ENCODE measurements at places on chromosomes 3 and 15. TPM values are rescaled to one million over a fixed set of nuclear protein-coding genes. Genes with fewer than 3 reads are reported as not detected.
A peak's percentile ranks its signal among the peaks of the same experiment; 100 is the strongest.

Gene THBS1
- total RNA-seq = 1,018 TPM

GRCh38 chr15:46343196-46343935 is 708.5 kb downstream of the SQOR start:
- no peak for DNase-seq

DNA sequence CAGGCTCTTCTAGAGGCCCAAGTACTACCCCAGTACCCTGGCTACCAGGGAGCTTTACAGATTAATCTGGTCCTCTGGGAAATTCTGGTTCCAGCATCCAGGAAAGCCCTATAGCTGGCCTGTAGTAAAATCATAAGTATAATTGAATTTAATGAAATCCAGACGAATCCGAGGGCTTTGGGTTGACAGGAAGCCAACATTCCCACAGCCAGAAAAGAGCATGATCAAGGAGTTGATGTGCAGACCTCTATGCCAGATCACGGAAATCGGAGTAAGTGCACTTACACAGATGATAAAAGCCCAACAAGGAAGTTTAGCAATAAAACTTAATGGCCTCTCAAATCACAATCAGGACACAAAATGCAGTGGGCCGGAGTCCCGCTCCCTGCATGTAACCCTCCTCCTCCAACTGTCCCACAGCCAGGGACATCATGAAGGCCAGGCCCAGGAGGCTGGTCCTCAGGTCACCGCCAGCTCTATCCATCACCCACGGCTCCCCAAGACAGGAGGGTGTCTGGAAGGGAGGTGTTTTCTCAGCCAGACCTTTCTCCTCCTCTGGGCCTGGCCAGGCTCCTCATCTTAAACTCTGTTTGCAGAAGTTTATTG is 62.8 kb upstream of the SEC22A start:
- DNase-seq = no peak

DNA sequence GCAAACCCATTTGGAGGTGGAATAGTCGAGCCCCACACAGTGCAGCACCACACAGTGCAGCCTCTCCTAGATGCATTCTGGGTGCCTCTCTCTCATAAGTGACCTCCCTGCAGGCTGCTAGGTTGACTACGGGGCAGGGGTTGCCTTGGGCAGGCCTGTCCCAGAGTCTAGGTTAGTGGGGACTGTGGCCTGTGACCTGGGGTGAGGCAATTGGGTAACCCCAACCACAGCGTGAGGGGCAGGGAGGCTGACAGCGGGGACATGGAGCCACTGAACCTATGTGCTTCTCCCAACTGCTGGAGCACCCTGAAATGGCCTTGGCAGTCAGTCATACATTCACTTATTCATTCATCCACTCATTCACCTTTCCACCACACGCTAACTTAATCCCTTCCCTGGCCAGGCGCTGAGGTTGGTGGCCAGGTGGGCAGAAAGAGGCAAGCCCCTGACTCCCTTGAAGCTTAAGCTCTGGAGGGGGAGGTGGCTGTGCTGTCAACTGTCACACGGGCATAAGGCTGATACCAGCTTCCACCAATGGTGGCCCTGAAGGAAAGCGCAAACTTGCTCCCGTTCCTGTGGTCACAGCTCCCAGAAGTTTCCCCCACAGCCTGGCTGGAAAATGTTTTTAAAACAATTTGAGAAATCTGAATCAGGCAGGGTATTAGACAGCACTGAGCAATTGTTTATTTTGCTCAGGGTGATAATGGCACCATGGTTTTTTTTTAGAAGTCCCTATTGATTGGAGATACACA is 46.2 kb downstream of the WNT7A start:
- DNase-seq = no peak

Gene FOXL2
- total RNA-seq = 0.13 TPM

Gene FHIT
- 10.2 TPM for total RNA-seq

DNA sequence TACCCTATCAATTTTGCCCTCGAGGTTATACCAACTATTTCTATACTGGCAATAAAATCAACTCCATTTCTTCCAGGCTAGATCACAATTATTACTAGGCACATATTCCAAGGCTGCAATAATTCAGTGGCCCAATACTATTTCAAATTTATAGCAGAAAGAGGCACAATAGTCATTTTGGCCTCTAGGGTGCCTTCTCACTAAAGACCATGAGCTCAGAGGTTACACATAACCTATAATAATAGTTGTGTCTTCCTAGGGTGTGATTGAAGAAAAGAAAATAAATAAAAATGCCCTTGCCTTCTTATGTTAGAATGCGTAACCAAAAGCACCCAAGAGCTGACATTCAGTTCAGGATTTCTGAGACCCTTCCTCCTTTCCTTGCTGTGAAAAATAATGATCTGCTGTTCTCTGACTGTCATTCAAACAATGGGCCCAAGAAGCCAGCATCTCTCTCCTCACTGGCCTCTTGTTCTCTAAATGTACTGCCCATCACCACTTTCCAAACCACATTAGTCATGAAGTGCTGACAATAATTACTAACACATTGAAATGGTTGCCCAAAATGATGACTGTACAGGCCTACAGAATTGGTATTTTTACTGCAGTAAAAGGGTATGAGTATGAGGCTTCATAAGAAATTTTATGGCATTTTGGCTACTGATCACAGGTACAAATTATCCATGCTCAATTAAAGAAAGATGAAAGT is 244.8 kb downstream of the LRRN1 start:
- no peak for DNase-seq

DNA sequence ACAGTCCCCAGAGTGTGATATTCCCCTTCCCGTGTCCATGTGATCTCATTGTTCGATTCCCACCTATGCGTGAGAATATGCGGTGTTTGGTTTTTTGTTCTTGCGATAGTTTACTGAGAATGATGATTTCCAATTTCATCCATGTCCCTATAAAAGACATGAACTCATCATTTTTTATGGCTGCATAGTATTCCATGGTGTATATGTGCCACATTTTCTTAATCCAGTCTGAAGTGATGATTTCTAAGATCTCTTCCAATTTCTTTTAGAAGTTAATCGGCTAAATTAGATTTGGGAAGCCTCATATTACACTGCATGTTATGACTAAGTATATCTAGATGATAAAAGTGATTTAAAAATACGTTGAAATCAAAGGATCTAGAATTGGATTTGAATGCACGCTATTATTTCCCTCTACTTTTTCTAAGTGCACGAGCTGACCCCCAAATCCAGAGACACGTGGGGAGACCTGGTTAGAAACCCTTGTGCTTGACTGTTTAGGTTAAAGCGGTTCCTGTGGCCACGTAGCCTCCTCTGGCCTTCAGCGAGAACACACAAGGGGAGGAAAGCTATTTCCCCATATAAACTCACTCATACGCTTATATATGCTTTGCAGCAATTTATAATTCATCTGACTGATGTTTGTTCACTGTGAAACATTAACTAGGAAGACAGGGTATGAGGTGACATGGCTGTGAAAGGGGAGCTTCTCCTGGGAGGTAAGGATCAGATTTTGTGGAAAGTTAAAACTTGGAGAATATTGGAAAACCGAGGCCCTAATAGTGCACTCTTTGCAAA is 243.8 kb downstream of the PDZRN3 start:
- no peak for DNase-seq

DNA sequence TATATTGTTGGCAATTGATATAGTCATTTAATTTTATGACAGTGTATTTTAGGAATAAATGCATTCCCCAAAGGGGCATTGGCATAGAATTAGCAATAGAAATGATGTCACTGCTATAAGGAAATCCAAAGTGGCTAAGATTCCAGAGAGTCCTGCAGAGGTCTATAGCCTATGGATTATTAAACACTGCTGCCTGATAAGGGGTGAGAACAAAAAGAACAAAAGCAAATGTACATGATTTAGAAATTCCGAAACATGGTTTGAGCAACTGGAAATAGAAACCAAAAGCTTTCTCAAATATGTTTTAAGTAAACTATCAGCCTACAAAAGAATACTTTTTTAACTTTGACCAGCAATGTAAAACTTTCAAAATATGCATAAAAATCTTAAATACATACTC is 280.1 kb upstream of the RASGRP1 start:
- DNase-seq = no peak

GRCh38 chr3:72144773-72145505 is 360.0 kb upstream of the PROK2 start:
- DNase-seq = no peak

Gene PROK2
- total RNA-seq = 3.0 TPM

DNA sequence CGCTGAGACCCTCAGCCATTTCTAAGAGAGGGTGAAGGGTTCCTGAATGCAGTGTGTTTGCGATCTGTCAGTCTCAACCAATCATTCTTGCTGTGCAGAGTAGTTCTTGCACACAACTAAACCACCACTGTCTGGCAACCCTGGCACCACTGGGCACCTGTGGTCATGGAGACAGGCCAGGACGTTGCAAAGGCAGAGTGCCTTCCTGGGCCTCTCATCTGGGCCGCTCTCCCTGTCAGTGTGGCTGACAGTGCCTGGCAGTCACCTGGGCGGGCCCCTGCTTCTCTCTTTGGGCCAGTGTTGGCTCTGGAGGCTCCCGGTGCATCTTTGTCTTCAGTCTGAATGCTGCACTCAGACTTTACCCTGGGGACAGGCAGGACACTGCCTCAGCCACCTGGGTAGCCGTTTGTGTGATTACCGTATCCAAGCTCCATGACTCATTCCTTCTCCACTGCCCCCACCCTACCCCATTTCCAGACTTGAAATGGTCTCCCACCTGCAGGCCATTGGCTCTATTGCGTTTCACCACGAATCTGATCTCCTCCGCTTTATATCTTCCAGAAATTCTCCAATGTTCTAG is 104.6 kb upstream of the KLF13 start:
- DNase-seq = no peak

Gene IMP3
- 47.2 TPM for total RNA-seq

GRCh38 chr3:146124126-146124801 is 36.7 kb downstream of the PLOD2 start:
- no peak for DNase-seq

Gene PLA2G4D
- total RNA-seq = not detected

DNA sequence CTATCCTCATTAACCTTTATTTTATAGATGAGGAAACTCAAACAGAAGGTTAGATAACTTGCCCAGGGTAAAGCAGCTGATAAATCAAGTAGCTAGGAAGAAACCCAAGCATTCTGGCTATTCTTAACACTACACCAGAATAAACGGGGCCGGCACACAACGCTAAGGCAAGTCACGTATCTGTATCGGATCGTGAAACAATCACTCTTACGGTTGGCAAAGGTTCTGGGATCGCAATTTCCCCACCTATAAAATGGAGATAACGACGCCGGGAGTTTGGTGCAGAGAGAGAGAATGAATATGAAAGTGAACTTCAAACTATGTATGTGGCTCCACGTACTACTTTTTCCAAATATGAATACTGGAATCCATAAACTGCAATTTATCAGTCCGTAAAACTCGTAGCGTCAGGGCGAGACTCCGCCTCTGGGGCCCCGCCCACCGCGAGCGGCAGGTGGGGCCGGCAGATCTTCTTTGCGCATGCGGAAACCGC is 252 bp upstream of the ARMC8 start:
- DNase-seq = peak; percentile 92

- DNase-seq = no peak
Measured at GRCh38 chr15:98445315-98445714, 203.0 kb upstream of the IGF1R start.

DNA sequence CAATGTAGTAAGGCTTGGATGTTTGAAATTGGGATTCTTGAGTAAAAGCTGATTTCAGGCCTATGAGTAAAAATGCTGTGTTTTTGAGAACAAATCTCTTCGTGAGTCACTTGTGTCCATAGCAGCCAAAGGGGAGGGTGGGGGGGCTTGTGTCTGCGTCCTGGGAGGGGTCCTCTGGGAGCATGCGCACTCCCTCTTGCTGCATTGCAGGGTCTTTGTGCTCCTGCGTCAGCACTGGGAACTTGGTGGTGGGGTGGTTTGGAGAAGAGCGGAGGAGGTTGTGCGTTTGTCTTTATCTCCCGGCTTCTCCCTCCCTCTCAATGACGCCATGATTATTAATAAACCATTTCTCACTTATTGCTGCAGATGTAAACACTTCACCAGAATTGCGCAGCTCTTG is 75.9 kb upstream of the NDN start:
- DNase-seq = no peak

- no peak for DNase-seq
Measured at GRCh38 chr15:81813215-81813614, 232.6 kb downstream of the MEX3B start.

Gene OXTR
- total RNA-seq = 1.3 TPM

Gene ADGRG7
- not detected for total RNA-seq

GRCh38 chr3:172062761-172063160 is 23.4 kb downstream of the FNDC3B start:
- DNase-seq = no peak

DNA sequence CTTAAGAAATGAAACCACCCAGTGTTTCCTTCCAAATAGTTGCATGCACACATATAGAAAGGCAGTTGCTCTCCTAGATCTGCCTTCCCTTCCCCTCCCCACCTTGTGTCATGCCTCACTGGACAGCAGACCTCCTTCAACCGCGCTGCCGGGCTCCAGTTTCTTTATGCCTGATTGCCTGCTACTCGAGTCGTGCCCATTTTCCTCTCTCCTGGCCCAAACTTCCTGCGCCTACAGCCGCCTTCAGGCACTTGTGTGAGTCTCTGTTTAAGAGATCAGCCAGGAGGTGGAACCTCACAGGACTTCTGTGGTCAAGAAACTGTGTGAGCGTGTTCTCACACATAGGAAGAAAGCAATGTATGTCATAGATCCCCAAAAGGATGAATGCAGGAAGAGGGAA is 8.8 kb upstream of the FAM107A start:
- no peak for DNase-seq

All from sciatic nerve (tissue), 2 donors.